Activated CD8-positive, alpha-beta memory T cell treated with anti-CD3 and anti-CD28 coated beads, Interleukin-2, amount 50 U/mL, for 4 hours (primary cell): ENCODE measurements at places on chromosomes 7 and 10.

GRCh38 chr10:14153570-14154055 lies 177.1 kb downstream of the FRMD4A start:
- DNase-seq = no peak

DNA sequence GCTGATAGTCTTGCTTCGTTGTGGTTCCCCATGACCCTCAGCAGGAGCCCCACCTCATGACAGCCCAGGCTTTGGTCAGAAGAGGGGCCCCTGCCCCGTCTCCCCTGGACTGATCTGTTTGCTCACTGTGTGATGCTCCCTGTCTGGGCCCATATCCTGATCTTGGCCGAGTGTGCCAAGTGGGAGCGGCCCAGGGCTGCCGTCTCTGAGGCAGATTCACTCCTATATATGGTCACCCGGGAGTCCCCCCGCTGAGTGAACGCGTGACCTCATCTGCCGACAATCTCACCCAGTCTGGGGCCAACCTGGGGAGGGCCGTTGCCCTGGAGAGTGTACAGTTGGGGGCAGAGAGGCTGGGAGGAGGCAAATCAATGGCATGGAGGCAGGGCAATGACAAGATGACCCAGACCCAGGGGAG lies 34.5 kb downstream of the PPIF start:
- no peak for DNase-seq

GRCh38 chr7:41921453-41921981 lies 218.6 kb upstream of the INHBA start:
- DNase-seq = no peak

- DNase-seq = no peak
Measured at GRCh38 chr7:157306846-157307838, 29.7 kb upstream of the DNAJB6 start.

- no peak for DNase-seq
Measured at GRCh38 chr7:139426258-139427028, 57.0 kb downstream of the KLRG2 start.

- DNase-seq = no peak
Measured at GRCh38 chr10:72682638-72683037, 9.3 kb upstream of the MCU start.

DNA sequence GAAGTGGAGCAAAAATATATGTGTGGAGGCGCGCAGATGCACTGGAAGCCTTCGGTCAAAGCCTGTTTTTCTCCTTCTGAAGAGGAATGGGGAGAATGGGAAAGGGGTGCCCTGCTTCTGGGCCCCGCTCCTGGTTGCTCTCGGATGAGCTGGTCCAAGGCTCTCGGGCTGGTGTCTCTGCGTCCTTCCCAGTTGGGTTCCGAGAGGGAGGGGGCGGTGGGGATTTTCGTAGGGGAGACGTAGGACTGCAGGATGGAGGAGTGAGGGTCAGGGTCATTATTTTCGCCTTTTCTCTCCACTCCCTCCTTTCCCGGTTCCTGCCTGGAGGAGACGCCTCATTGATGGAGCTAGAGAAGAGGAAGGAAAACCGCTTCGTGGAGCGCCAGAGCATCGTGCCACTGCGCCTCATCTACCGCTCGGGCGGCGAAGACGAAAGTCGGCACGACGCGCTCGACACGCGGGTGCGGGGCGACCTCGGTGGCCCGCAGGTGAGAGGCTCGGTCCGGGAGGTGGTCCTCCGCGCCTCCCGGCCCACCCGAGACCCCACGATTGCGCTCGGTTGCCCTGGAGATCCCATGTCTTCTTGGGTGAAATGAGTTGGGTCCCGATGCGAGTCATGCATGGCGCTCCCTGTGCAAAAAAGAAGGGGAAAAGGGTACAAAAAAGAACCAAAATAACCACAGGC lies 790 bp downstream of the ADAM22 start:
- DNase-seq = peak; percentile 19

- DNase-seq = no peak
Measured at GRCh38 chr10:94777886-94778458, 15.5 kb downstream of the CYP2C19 start.
